ENCODE measurements at places on chromosomes 7 and 10.

- DNase-seq = no peak
Measured at GRCh38 chr7:55063633-55064032, 44.8 kb downstream of the EGFR start.

- DNase-seq = no peak
Measured at GRCh38 chr7:42761486-42761885, 150.4 kb downstream of the C7orf25 start.

DNA sequence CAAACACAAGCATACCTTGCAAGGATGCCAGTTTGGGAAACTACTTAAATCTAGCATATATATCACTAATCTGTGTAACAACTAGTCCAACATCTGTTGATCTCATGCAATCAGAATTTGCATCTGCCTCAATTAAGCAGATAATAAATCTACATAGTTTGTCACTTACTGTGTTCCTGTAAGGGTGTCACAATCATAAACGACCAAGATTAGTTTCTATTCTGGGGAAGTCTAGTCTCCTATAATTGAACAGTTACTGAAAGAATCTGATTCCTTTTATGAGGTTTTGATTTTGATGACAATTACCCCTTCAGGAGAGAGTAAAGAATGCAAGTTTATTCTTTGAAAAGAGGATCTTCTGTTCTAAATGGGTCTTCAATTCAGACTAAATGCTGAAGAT, 85.5 kb upstream of the LRRN3 start:
- DNase-seq = no peak

DNA sequence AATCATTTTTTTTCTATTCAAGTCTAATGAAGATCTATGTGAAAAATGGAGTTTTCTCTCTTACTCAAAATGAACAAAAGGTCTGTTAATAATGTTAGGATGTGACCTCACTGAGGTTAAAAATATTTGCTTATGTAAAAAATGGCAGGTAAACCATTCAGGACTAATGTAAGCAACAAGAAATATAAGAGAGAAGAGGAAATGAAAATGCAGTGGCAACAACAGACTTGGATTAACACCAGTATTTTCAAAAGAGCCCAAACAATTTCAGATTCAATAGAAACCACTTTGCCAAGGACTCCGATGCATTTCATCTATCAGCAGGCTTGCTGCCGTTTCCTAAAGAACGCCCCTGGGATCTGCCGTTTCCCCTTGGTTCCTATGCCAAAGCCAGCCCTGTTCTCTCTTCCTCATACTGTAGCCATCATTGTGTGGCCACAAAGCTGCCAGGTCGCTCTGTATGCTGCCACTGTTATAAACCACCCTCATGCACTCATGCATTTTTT, 66.4 kb downstream of the MTURN start:
- no peak for DNase-seq

- no peak for DNase-seq
Measured at GRCh38 chr10:83272666-83273434, 866.5 kb upstream of the GHITM start.

DNA sequence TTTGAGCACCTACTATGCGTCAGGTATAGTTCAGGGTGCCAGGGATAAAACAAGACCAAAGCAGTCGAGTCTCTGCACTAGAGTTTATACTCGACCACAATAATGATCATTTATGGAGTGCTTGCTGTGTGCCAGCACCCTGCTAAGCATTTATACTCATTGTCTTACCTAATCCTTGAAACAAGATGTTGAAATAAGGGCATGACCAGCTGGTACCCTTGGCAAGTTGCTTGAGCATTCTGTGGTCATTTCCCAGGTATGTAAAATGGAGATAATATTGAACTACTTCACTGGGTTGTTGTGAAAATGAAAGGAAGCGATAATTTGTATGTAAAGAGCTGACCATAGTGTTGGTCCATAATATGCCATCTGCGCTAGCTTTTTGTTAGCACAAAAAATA, 185.4 kb downstream of the CYP26A1 start:
- no peak for DNase-seq

- DNase-seq = no peak
Measured at GRCh38 chr7:93828260-93828659, 62.3 kb downstream of the TFPI2 start.

- DNase-seq = peak; percentile 94
Measured at GRCh38 chr10:44752451-44753441, 158.4 kb upstream of the TMEM72 start.

DNA sequence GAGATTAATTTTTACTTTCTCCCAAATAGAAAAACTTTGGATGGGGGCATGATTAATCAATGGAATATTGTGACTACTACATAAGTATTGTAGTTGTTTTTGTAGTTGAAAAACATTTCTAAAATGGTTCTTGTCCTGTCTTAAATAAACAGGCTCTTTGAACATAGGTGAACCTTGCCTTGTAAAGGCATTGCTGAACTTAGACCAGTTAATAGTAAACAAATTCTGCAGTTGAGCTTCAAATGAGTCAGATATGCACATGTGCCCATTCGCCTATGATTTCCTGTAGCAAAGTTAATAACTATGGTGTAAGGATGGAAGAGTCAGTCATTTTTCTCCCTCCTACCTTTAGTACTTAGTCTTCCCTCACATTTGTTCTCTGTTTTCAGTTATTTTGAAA, 22.6 kb downstream of the CUTC start:
- no peak for DNase-seq

DNA sequence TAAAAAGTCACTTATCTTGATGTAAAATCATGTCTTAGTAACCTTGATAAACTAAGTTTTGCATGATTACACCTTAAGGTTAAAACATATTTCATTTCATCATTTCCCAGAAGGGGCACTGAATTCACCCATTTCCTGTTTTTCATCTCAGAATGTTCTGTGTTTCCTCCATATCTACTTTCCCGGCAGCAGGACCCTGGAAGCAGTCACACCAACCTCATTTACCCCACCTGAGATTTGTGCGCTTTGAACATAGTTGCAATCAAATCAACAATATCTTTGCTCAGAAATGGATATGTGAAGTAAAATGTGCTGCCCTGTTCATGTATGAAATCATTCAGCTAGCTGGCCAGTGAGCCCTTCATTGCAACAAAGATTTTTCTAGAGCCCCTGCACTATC, 46.8 kb downstream of the IKZF1 start:
- DNase-seq = no peak
